Stimulated activated CD4-positive, alpha-beta T cell treated with anti-CD3 and anti-CD28 coated beads, Interleukin-4, amount 100 ng/mL, for 1 hour (primary cell): ENCODE measurements at places on chromosomes 11 and 22.

DNA sequence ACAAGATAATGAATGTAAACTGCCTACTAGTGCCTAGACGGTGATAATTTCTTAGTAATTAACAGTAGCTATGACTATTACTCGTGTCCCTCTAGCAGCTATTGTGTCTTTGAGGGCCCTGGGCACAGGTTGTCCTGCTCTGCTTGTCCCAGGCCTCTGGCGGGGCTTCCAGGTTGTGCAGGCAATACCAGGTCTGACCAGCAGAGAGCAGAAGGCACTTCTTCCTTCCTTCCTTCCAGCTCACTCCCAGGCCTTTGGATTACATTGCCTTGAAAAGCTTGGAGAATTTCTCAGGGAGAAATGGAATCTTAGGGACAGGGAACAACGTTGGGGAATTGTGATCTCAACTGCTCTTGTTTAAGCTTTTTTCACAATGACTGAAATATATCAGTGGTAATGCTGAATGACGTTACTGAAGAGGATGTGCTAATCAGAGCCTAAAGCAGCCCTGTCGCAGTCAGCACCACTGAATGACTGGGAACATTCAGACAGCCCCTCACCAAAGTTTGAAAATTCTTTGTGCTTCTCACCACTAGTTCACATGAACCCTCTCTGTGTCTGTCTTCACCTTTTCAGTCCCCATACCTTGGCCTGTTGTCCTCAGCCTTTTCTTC lies 8.4 kb upstream of the CCKBR start:
- DNase-seq: peak; percentile 47

- DNase-seq: no peak
Observed at GRCh38 chr11:117837791-117838190, 13.2 kb upstream of the FXYD2 start.

DNA sequence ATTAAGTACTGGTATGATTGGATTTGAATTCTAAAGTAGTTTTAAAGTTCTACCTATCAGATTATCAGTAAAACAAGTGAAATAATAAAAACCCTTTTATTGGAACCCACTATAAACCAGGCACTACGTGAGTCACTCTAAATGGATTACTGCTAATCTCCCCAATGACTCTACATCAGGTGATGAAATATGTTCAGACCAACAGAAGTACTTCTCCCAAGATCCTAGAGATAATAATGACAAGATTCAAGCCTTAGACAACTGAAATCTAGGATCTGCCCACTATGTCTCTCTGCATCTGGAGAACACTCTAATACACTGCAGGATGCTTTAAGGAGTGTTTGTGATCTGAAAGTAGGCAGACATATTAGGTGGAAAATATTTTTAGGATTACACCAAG lies 652.1 kb upstream of the CHORDC1 start:
- DNase-seq: no peak

DNA sequence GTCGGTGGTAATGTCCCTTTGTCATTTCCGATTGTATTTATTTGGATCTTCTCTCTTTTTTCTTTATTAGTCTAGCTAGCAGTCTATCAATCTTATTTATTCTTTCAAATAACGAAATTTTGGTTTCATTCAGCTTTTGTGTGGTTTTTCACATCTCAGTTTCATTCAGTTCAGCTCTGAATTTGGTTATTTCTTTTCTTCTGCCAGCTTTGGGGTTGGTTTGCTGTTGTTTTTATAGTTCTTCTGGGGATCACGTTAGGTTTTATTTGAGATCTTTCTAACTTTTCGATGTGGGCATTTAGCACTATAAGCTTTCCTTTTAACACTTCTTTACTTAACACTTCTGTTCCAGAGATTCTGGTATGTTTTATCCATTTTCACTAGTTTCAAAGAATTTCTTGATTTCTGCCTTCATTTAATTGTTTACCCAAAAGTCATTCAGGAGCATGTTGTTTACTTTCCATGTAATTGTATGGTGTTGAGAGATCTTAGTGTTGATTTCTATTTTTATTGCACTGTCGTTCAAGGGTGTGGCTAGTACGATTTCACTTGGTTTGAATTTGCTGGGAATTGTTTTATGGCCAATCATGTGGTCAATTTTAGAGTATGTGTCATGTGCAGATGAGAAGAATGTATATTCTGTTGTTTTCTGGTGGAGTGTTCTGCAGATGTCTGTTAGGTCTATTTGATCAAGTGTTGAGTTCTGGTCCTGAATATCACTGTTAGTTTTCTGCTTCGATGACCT lies 7.7 kb upstream of the SCGB1D1 start:
- no peak for DNase-seq

GRCh38 chr11:12845739-12846358 lies 163.3 kb upstream of the RASSF10 start:
- no peak for DNase-seq

DNA sequence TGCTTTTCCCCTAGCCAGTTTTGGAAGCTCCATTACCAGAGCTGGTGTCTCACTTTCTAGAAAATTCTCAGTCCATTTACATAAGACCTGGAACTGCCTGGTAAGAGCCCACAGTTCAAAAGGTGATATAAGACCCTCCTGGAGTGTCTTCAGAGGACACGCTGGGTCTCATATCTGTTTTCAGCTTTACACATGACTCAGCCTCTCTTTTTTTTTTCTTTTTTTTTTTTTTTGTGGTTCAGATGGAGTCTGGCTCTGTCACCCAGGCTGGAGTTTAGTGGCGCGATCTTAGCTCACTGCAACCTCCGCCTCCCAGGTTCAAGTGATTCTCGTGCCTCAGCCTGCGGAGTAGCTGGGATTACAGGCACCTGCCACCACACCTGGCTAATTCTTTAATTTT lies 30.7 kb downstream of the WEE1 start:
- DNase-seq: no peak

GRCh38 chr22:41922328-41922727 lies 4.3 kb downstream of the TNFRSF13C start:
- no peak for DNase-seq

GRCh38 chr22:41822317-41823057 lies 10.4 kb upstream of the SREBF2 start:
- peak; percentile 29 for DNase-seq

DNA sequence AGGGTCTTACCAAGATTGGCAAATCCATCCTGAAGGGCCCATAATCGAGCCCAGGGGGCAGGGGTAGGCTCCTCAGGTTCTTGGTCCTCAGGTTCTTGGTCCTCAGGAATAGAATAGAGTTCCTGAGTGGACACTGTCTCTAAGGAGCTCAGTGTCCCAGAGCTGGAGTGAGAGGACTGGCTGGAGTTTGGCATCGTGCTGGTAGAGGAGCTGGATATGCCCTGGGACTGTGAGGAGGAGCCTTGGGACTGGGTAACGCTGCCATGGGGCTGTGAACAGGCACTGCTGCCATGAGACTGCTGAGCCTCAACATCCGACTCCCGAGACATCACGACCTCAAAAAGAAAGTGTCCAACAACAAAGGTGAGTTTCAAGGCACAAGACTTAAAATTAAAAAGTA lies 7.2 kb downstream of the CHEK2 start:
- DNase-seq: no peak

- DNase-seq: no peak
Observed at GRCh38 chr22:33684087-33684486, 236.2 kb downstream of the LARGE1 start.

DNA sequence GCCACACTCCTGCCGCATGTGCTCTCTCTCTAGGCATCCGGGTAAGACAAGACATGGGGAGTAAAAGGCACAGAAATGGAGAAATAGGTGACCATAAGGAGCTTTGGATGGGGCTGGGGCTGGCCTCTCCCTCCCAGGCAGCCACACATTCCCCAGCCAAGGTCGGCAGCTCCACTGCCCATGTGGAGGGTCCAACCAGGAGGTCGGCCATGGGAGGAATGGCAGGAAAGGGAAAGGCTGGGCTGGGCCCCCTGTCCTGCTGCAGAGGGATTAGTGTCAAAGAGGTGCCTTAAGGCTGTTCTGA lies 460 bp upstream of the MUC5AC start:
- DNase-seq: no peak

DNA sequence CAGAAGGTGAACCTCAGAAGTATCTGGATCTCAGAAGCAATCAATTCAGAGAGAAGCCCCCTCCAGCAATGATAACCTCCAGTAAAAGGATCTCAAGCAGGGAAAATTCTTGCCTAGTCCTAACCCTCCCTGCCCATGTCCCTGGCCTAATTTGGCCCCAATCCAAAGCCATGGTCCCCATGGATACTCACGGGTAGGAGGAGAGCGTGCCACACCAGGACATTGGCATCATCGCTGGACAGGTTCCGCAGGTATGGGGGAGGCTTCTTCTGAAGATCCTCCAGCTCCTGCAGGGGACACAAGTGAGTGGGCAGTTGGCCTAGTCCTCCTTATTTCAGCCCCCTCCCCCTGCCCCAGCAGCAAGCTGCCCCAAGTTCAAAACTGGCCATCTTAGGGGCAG lies 7.3 kb downstream of the UBE2L6 start:
- DNase-seq: no peak

GRCh38 chr11:125559888-125560287 lies 9.4 kb upstream of the EI24 start:
- no peak for DNase-seq

GRCh38 chr11:1271002-1271401 lies 38.4 kb downstream of the TOLLIP start:
- DNase-seq: no peak
